ENCODE measurements at places on chromosomes 16 and 17.

- no peak for DNase-seq
Observed at GRCh38 chr16:70630960-70631745, 15.2 kb upstream of the IL34 start.

GRCh38 chr16:1749152-1750117 lies 21.9 kb downstream of the NME3 start:
- no peak for DNase-seq

GRCh38 chr16:69241926-69242325 lies 55.0 kb downstream of the SNTB2 start:
- DNase-seq: no peak

GRCh38 chr17:50805486-50805885 lies 29.9 kb upstream of the WFIKKN2 start:
- no peak for DNase-seq

GRCh38 chr16:78437352-78437968 lies 338.0 kb downstream of the WWOX start:
- DNase-seq: no peak

DNA sequence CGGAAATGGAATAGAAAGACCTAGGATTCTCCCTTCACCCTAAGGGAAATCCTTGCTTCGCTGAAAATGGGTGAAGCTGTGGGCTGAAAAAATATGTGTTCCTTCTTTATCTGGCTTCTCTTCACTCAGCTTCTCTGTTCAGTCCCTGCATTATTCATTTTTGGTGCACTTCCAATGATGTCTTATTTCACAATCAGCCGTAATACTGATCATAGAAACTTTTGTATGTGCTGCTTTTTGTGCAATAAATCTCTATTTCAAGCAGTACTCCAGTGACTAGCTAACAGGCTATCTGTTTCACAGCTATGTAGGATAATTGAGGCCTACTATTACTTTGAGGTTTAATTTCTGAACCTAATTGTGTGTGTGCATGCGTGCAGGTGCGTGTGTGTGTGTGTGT lies 144.6 kb downstream of the FOXL1 start:
- DNase-seq: no peak

- DNase-seq: no peak
Observed at GRCh38 chr17:52938623-52939230, 780.2 kb upstream of the CA10 start.

GRCh38 chr16:11215935-11216556 lies 40.0 kb downstream of the SOCS1 start:
- DNase-seq: no peak

DNA sequence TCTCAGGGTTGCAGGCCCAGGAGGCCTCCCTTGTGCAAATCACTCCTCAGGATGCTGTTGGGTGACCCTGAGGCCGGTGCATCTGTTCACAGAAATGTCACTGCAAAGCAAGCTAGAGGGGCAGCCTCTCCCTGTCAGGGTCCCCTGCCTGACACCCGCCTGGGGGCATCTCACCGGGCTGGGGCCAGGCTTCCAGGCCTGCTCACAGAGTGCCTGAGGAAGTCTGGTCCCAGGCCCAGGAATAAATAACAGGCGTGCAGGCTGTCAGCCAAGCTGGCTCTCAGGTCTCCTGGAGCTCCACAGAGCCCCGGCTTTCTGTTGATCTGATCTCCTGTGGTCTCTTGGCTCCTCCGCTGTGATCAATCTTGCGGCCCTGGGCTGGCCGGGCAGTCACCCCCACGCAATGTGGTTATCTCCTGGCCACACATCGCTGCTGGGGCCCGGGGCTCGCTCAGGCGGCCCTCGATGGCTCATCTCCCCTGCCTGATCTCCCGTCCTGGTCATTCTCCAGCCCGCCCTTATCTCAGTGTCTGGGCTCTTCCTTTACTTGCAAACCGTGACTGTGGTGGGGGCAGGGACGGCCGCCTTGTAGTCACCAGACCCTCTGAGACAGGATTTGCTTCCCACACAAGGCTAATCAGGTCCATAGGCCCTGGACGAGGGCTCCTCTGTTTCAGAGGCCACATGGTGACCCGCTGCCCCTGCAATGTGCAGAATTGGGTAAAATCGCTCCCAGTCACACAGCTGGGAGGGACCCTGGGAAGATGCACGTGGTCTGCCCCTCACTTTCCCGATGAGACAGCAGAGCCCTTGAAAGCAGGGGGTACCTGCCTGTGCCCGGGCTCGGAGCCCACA lies 231.2 kb upstream of the GSE1 start:
- DNase-seq: no peak

DNA sequence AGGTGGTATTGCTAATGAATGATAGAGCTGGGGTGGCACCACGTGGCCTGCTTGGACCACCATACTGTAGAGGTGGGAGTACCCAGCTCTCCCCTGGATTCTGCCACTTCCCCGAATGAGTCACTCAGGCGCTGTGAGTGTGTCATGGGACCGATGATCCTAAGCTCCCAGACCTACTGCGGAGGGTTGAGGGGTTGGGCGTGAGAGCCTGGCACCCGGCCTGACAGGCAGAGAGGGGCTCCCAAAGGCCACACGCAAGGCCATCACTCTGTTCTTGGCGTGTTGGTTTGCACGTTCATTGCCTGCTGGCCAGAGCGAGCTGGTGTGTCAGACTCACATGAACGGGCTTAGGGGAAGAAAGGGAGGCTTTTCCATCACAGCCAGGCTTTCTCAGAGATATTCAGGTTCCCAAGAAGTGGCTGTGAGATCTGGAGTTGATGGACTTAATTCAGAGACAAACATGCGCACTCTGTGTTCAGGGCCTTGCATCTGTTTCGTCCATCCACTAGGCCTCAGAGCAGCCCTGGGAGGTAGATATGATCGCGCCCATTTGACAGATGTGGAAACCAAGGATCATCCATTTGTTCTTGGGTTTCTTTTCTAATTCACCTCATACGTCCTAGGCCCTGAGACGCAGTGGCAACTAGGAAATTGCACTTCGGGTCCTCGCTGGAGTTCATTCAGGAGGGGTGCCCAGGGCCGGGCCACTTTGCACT lies 41.4 kb downstream of the CMIP start:
- no peak for DNase-seq

GRCh38 chr17:72115781-72116525 lies 4.9 kb upstream of the SOX9 start:
- no peak for DNase-seq

- DNase-seq: no peak
Observed at GRCh38 chr16:87235810-87236515, 81.2 kb downstream of the C16orf95 start.

GRCh38 chr17:81084680-81085419 lies 49.9 kb downstream of the BAIAP2 start:
- no peak for DNase-seq
